ENCODE measurements at places on chromosomes 5 and 9.

DNA sequence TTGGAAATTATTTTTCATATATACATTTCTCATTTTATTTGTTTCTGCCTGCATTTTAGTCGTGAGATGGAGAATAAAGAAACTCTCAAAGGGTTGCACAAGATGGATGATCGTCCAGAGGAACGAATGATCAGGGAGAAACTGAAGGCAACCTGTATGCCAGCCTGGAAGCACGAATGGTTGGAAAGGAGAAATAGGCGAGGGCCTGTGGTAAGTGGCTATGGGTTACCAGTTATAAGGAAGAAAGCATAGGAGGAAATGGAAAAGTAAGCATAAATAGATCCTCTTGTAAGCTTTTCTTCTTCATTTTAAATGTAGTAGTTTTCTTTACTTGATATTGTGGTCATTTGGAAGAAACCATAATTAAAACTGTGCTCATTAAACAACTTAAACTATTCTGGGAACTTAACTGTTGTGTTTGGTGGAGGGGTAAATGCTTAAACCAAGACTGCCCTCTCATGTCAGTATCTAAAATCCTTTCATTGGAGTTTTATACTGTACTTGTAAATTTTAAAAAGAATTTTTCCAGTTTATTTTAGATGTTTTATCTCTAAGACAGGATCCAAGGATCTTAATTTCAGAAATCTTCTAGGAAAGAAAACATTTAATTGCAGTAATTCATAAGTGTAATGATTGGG lies 41.3 kb downstream of the MAP3K1 start:
- DNase-seq: no peak

DNA sequence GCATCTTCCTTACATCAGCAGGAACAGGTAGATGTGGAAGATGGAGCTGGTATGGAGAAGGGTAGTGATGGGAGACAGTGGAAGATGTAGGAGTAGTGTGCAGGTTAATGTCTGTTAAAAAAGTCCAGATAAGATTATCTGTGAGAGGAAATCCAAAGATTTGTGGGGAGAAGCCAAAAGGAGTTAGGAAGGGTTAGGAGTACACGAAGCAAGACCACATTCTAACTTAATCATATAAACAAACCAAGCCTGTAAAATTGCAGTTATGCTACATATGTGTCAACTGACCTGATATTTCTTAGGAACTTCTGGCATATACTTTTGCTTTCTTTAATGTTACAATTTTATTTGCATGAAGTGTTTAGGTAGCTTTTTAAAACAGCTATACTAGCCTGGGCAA lies 142.1 kb upstream of the DMRT1 start:
- DNase-seq: no peak

GRCh38 chr5:168889039-168889438 lies 309.9 kb upstream of the PANK3 start:
- no peak for DNase-seq

DNA sequence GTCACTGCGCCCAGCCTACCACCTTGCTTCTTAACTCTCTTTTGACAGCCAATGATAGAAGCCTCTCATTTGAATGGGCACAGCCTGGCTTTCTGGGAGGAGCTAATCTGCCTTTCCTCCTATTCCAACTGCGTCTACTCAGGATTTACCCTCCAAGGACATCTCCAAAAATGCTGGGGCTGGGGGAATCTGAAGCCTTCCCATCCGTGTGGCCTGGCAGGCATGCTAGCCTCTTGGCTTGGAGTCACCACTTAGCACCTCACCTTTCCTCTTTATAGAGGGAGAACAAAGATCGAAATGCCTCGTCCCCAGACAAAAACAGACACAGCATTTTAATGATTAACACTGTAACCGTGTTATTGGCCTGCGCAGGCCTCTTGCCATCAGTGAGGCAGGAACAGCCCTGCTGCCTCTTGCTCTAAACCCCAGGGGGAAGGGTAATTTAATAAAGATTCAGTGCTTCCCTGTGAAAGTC lies 108.2 kb upstream of the KLF4 start:
- no peak for DNase-seq

GRCh38 chr9:105329719-105330062 lies 85.2 kb downstream of the SLC44A1 start:
- peak; percentile 50 for DNase-seq

GRCh38 chr9:136666372-136667213 lies 3.9 kb downstream of the EGFL7 start:
- peak; percentile 48 for DNase-seq

DNA sequence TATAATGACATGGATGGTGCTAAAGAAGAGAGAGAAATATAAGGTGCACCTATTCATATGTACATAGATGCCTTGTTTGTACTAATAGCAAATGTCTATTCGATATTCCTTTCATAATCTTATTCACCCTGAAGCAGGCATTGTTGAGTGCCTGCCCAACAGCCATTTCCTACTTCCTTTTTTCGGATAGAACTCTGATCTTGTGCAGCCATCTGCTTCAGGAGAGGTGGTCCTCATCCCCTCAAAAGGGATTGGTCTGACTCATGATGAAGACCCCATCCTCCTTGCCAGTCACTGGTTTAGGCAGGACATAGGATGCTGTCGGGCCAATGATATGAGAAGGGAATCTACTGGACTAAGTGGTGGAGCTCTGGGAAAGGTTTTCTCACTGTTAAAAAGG lies 8.4 kb upstream of the RANBP3L start:
- DNase-seq: no peak

DNA sequence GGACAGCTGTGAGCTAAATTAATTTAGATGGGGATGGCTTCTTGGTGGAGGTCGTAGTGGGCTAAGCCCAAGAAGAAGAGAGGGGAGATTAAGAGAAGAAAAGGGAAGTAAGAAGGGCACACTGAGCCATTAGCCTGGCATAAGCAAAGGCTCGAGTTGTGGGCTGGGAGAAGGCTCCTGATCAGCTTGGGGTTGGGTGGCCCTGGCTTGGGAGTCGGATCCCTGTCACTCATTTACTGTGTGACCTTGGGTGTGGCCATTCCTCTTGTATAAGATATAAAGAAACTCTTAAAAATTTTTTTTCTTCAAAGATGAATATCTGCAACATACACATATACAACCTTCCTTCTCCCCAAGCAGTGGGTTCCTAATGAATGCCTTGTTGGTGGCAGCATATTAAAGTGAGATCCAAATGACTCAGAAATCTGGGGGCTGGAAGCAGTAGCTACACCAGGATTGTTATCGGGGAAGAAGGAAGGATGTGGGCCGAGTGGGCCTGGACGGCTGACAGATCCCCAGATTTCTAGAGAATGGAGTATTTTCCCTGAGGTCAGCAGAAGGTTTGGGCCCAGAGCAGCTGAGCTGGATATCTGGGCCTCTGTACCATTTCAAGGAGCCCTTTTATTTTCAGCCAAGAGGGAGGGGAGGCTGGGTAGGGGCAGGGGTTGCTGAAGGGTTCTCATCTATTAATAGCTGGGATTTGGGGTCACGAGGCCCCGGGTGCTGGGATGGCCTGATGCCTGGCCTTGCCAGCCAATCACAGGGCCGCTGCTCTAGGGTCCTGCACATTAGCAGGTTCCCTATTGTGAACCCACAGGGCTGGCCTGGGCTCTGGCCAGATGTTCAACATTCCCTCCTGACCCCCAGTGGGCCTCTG lies 52.1 kb downstream of the PPARGC1B start:
- peak; percentile 29 for DNase-seq

GRCh38 chr5:76986825-76987526 lies 34.1 kb downstream of the CRHBP start:
- DNase-seq: no peak

GRCh38 chr9:77085416-77085815 lies 66.0 kb downstream of the FOXB2 start:
- peak; percentile 13 for DNase-seq

DNA sequence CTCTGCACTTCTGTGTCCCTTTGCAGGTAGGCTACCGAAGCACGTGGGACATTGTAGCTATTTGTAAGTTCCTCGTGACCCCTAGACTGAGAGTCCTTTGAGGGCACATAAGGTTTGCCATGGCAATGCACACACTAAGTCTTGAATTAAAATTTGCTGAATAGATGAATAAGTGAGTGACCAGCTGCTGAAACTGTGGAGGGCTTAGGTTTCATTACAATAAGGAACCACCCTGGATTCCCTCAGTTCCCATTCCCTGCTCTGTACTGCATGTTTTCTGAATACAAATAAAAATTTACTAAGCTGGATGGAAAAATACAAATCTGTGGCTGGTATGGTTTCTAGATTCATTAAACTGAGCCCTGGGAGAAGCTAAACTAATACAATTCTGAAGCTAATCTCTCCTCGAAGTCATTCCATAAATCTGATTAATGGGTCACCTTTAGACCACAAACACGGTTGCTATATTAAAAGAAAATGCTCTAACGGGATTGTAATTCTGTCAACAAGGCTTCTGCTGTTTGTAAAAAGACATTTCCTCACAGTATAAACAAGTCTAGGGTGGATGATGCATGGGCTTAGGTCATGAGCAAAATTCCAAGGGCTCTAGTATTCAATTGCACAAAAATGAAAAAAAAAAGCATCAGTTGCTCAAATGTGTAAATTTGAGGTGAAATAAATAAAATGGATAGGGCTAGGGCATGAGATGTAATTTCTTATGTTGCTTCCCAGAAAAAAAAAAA lies 172.3 kb downstream of the ATP10B start:
- DNase-seq: no peak

GRCh38 chr9:31394015-31394473 lies 990.4 kb upstream of the ACO1 start:
- DNase-seq: no peak

GRCh38 chr9:21696411-21696871 lies 106.0 kb upstream of the MTAP start:
- peak; percentile 34 for DNase-seq

DNA sequence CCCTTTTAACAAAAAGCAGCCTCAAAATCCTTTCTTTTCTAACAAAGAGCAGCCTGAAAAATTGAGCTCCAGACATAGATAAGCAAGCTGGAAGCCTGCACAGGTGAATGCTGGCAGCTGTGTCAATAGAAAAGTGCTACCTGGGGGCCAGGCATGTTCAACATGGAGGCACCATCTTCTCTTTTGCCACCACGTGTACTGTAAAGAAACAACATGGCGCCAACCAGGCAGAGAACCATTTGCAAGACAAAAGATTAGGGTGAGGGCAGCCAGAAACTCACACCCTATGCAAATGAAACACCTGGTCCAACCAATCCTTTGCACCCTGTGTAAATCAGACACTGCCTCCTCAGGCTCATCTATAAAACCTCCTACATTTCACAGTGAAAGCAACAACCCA lies 96.0 kb downstream of the ACTL7B start:
- no peak for DNase-seq

DNA sequence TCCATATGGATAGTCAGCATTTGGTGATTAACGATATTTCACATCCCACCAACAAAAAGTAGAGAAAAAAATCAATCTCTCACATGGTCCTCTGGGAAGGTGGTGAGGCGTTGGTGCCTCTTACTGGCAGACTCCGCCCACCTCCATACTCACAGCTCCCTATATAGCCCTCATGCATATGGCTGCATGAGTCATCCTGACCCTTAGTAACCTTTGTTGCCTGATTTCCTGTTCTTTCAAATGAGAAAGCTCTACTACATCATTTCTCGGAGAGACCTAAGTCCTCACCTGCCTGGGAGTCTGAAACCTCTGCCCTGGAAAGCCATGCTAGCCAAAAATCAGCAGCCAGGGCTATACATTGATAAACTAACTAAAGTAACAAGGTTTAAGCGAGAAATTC lies 33.3 kb upstream of the ABCA1 start:
- peak; percentile 46 for DNase-seq

DNA sequence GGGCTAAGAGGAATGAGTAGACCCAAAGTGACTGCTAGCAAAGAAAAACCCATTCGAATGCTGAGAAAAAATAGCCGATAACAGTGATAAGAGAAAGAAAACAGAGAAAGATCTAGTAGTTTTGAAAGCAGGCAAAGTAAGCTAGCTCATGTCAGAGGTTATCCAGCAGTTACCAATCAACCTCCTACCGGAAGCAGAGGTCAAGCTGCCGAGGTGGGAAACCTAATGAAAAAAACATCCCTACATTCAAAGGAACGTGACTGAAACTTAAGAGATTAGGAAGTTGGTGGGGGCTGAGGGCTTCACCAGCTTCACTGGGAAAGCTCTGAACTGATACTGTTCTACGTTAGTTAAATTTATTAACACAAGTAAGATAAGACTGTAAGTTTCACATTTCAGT lies 32.6 kb downstream of the SSBP2 start:
- no peak for DNase-seq

DNA sequence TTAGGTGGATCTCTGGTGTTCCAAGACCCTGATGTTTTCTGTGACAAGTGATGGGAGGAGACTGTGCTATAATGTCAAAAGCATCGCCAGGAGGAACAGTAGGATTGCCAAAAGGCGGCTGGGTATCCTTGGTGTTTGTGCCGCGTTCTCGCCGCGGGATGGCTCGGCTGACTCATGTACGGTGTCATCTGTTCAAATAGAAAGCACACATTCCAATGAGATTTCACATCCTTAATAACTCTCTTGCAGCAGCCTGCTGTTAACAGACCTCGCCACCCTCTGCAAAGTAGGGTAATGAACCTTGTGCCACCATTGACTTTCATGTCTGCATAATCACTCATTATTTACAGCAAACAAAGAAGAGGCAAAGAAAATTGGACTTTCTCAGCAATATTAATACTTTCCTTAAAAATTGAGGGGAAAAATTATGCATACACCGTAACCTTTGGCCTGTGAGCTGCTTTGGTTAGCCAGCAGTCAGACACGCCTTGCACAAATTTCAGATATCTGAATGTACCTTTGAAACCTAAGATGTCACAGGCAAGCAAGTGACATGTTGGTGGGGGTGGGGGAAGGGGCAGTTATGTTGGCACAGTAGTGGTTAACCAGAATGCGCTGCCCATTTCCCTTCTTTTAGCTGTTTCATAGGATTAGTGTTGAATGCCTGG lies 289.4 kb downstream of the EFNA5 start:
- peak; percentile 73 for DNase-seq

- DNase-seq: peak; percentile 10
Measured at GRCh38 chr9:115525111-115526058, 407.4 kb upstream of the TNC start.

GRCh38 chr9:75130621-75131230 lies 42.4 kb downstream of the OSTF1 start:
- DNase-seq: peak; percentile 5

- DNase-seq: peak; percentile 59
Measured at GRCh38 chr9:18463991-18464390, 10.0 kb upstream of the ADAMTSL1 start.

DNA sequence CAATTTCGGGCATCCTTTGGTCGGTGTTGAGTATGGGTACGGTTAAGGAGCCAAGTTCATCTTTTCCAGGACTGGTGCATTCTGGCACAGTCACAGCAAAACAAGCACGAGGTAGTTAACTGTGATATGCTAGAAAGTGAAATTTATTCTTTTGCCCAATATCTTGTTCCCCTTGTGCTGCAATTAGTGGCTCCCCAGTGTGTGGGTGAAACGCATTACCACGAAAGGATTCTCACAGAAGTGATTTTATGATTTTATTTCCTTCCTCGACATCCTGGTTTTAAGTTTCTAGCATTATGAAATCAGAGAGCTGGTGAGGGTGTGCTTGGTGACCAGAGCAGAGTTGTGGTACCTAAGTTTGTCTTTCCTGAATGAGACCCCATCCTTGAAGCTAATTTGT lies 1.5 kb downstream of the FRMPD1 start:
- no peak for DNase-seq

GRCh38 chr5:157867751-157868387 lies 8.9 kb upstream of the CLINT1 start:
- DNase-seq: no peak
